ENCODE measurements at places on chromosomes 12 and 14.

DNA sequence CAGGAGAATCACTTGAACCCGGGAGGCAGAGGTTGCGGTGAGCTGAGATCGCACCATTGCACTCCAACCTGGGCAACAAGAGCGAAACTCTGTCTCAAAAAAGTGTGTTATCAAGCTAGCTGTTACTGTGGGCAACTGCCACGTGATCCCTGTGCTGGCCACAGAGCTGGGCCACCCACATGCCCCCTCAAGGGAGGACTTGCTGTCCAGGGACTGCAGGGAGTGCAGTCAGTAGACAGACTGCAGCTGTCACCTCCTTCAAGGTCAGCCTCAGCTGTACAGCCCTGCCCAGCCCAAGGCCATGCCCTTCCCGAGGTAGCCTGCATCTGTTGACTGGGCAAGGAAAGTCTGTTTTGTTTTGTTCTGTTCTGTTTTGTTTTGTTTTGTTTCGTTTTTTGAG, 46.6 kb upstream of the BICDL1 start:
- DNase-seq = no peak

- no peak for DNase-seq
Observed at GRCh38 chr12:126582231-126582630, 1517.0 kb downstream of the AACS start.

- DNase-seq = no peak
Observed at GRCh38 chr12:41532072-41532471, 344.0 kb downstream of the PDZRN4 start.

DNA sequence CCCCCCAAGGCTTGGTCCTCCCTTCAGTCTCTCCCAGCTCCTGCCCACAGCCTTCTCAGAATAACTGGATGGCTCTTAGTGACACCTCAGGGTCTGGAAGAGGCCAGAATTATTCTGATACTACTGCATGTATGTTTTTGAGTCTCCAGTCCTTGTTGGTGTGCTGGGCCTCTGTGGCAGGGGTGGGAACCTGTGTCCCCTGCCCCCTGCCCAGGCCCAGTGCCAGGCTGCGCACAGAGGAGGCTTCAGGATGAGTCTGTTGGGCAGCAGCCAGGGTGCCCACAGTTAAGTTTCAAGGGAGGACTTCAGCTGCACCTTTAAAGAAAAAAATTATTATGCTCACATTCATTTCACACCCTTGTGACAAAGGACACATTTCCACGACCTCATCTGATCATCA, 348.3 kb downstream of the CACNA1C start:
- no peak for DNase-seq

GRCh38 chr12:93882763-93883162, 205.6 kb downstream of the CRADD start:
- no peak for DNase-seq

- DNase-seq = no peak
Observed at GRCh38 chr14:65016471-65016870, 29.8 kb downstream of the FNTB start.

DNA sequence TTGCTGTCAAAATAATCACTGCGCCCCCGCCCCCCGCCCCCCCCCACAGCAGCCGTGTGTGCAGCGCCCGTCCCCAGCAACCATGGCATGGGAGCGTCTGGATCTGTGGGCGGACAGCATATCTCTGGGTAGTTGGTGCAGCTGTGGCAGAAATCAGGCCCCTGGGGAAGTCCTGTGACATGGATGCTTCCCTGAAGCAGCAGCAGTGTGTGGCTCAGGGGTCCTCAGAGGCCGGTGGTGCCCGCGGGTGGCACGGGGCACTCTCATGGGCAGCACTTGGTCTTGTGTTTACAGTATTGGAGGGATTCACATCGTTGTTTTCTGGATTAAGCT, 19.2 kb downstream of the XRCC3 start:
- DNase-seq = no peak

GRCh38 chr14:100165376-100165775, 5.9 kb upstream of the DEGS2 start:
- no peak for DNase-seq

- no peak for DNase-seq
Observed at GRCh38 chr12:32369202-32369601, 30.2 kb upstream of the FGD4 start.

DNA sequence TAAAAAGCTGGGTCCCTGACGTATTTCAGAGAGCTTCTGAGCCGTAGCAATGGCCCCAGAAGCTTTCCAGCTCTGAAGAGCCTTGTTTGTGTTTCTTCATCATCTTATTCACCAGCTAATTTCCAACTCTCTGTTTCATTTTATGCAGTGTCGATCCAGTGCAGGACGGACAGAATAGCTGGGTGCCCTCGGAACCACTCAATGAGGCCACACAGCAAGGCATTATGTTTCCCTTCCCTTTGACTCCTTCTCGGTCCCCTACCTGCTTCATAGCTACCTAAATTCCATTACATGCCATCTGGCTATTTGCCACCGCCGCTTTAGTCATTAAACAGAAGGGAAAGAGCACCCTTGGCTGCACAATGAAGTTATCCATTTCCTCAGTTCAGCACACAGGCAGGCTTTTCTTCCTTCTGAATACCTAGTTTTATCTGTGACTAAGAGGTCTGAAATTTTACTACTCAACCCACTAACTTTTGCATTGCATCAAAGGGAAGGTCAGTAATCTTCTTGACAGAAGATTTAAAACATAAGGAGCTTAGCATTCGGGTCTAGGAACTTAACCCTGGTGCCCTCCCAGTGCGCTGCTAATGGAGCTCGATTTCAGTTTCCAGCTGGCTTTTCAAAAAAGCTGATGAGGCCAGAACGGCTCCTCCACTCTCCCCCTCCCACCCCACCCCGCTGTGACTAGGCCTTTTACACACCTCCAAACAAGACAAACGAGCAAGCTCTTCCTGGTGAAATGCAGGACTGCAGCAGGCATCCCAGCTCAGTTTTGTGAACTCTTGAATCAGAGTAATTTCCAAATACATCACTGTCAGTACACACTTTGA, 176.8 kb downstream of the GXYLT1 start:
- no peak for DNase-seq

DNA sequence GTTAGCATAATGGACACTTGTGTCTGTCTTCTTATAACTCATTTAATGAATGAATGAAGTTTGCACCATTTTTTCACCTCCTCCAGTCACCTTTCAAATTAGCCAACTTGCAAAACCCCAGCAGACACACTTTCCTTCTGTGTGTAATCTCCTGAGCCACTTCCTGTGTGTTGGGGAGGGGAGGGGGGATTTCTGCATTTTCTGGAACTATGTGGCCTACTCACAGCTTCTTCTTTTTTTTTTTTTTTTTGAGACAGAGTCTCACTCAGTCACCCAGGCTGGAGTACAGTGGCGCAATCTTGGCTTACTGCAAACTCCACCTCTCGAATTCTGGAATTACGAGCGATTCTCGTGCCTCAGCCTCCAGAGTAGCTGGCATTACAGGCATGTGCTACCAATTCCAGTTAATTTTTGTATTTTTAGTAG, 4.1 kb upstream of the SERPINA1 start:
- DNase-seq = no peak

DNA sequence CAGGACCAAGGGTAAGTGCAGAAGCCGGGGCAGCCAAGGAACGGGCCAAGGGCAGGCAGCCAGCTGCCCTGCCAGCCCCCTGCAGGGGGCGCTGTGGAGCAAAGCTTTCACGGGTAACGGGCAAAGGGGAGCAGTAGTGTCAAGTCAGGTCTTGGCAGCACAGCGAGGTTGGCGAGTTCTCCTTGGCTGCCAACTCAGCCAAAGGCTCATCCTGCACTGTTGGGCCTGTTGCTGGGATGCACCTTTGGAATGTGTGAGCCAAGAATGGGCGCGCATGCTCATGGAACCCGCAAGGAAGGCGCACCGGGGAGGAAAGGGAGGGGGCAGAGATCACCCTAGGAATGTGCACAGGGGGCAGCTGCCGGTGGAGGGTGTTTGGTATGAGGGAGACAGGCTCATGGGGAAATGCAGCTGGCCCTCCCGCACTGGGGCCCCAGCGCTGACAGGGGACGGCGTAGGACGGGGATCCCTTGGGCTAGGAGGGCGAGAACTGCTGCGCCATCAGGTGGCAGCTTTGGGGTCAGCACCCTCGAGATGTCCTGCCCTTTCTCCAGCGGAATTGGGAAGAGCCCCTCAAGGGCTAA, 138.0 kb downstream of the ASCL4 start:
- no peak for DNase-seq

GRCh38 chr14:67517083-67517482, 16.0 kb upstream of the PLEKHH1 start:
- no peak for DNase-seq

GRCh38 chr12:82810568-82810967, 123.9 kb downstream of the TMTC2 start:
- no peak for DNase-seq

DNA sequence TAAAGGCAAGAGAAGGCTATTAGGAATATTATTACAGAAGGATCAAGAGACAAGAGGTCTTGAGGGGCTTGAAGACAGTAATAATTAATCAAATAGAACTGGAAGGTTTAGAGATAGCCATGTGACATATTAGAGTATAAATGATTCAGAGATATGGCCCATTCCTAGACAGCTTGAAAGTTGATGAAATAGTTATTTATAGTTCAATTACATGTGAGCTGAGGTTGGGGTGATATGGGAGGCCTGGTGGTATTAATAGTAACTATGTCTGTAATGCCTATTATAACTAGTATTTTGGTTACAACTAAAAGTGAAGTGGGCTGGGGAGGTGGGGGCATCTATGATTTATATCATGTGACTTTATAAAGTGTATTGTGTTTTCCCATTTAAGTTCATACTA, 14.1 kb upstream of the MIS18BP1 start:
- no peak for DNase-seq

DNA sequence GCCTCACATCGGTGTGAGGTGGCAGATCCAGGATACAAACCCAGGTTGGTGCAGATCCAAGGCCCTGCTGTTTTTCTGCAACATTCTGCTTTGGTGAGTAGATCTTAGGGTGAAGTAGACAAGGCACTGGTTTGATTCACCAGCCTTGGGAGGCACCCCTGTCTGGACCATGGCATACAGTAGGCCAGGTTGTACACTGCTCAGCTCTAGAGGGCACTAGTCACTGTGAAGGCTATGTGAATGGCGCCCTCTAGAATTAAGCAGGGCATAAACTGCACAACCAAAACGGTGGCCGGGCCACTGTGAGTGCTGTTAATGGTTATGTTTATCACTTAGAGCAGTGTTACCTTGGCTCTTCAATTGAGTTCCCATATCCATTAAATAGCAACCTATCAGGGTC, 280.6 kb upstream of the PWP1 start:
- DNase-seq = no peak

- no peak for DNase-seq
Observed at GRCh38 chr14:64731141-64731581, 26.9 kb downstream of the PLEKHG3 start.

DNA sequence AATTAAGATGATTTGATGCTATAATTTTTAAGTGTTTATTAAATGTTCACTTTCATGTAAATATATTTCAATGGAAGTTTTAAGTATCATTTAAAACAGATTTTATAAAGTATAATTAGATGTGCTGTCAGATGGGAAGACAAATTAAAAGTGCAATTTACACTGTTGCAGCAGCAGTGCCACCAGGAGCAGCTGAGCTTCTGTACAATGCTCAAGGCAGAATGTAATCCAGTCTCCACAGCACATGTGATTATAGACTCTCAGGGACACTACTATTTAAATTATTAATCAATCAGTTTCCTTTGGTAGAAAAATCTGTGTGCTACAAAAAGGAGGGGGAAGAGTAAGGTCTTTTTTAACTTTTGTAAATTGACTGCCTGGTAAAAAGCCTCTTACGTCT, 285.7 kb upstream of the USP15 start:
- no peak for DNase-seq

DNA sequence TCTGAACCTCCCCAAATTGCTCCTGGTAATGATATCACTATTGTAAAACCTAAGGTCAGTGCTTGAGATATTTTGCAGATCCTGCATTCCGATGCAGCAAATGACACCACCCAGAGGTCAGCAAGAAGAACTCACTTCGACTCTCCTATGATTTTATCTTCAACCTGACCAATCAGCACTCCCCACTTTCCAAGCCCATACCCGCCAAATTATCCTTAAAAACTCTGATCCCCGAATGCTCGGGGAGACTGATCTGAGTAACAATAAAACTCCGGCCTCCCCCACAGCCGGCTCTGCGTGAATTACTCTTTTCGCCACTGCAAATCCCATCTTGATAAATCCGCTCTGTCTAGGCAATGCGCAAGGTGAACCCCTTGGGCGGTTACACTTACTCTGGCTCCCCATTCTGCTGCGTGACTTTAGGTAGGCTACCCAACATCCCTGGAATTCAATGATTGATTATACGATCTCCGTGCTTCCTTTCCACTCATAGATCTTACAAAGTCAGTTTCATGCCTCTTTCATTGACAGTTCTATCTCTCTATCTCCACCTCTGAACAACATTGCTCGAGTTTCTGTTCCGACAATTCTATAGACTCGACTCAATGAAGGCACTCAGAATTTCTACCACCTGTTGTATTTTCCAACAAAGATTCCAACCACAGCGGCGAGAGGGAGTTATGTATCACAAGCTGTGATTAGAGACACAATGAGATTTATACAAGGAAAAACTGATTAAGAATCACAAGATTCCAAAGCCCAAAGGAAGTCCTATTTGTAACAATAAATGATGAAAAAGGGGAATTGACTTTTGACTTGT, 939 bp downstream of the NPC2 start:
- no peak for DNase-seq

DNA sequence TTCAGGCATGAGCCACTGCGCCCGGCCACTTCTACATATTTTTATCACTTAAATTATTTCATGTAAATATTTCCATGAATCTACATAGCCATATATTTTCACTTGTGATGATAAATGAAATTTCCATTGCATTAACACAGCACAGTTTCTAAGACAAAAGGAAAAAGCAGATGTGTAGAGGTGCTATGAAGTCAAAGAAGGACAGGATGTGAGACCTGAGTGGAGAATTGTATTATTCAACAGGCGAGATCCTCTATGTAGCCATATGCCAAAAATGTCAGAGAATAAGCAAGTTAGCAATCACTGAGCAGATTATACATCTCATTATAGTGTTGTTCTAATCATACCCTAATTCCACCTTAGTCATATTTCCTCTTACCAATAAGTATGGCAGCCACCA, 38.1 kb downstream of the ATF7 start:
- no peak for DNase-seq

DNA sequence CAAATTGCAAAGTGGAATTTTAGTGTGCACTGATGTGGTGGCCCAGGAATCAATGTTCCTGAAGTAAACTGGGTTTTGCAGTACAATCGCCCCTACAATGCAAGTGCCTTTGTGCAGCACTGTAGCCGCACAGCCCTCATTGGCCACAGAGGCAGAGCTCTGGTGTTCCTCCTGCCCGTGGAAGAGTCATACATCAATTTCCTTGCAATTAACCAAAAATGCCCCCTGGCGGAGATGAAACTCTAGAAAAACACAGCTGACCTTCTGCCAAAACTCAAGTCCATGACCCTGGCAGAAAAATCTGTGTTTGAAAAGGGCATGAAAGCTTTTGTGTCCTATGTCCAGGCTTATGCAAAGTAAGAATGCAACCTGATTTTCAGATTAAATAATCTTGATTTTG, 117.9 kb upstream of the PRB2 start:
- no peak for DNase-seq

GRCh38 chr12:4280351-4281163, 7.0 kb downstream of the CCND2 start:
- no peak for DNase-seq

GRCh38 chr12:11397366-11397765, 2.0 kb upstream of the PRB2 start:
- no peak for DNase-seq

Data from stimulated activated CD8-positive, alpha-beta memory T cell treated with anti-CD3 and anti-CD28 coated beads, Interleukin-7, amount 100 ng/mL, for 4 hours (primary cell).